ENCODE measurements at places on chromosomes 2 and 18. TPM values are rescaled to one million over a fixed set of nuclear protein-coding genes. Genes with fewer than 3 reads are reported as not detected.

BCL11A gene
- polyA plus RNA-seq, result 28.2 TPM

PID1 gene
- polyA plus RNA-seq, result 12.4 TPM

SPATS2L gene
- polyA plus RNA-seq, result 105 TPM

GPR155 gene
- polyA plus RNA-seq, result 3.7 TPM

SLC8A1 gene
- polyA plus RNA-seq, result 13.2 TPM

CFAP221 gene
- polyA plus RNA-seq, result 28.5 TPM

AQP12A gene
- polyA plus RNA-seq, result 5.0 TPM

B3GNT7 gene
- 43.5 TPM for polyA plus RNA-seq

CSRNP3 gene
- 4.4 TPM for polyA plus RNA-seq

EIF2AK3 gene
- polyA plus RNA-seq, result 14.1 TPM

CTAGE1 gene
- polyA plus RNA-seq, result 0.10 TPM

METTL21A gene
- polyA plus RNA-seq, result 19.3 TPM

WDR54 gene
- polyA plus RNA-seq, result 13.4 TPM

CDH20 gene
- polyA plus RNA-seq, result 0.22 TPM

PLB1 gene
- polyA plus RNA-seq, result 3.2 TPM

POTEI gene
- 0.10 TPM for polyA plus RNA-seq

CD8B2 gene
- 0.42 TPM for polyA plus RNA-seq

MAPK4 gene
- 1.5 TPM for polyA plus RNA-seq

VWA3B gene
- 0.09 TPM for polyA plus RNA-seq

MGAT4A gene
- 37.5 TPM for polyA plus RNA-seq

VIT gene
- polyA plus RNA-seq, result 0.13 TPM

ADCYAP1 gene
- 4.4 TPM for polyA plus RNA-seq

GLB1L gene
- 20.9 TPM for polyA plus RNA-seq

ARHGEF33 gene
- polyA plus RNA-seq, result 0.87 TPM

GKN2 gene
- 0.10 TPM for polyA plus RNA-seq

PRSS56 gene
- polyA plus RNA-seq, result not detected

TSPYL6 gene
- polyA plus RNA-seq, result 0.06 TPM

MAP3K20 gene
- 31.7 TPM for polyA plus RNA-seq

RAB27B gene
- polyA plus RNA-seq, result 9.6 TPM

All from large intestine (tissue), 12 donors.